ENCODE measurements at places on chromosomes 1 and 21.

DNA sequence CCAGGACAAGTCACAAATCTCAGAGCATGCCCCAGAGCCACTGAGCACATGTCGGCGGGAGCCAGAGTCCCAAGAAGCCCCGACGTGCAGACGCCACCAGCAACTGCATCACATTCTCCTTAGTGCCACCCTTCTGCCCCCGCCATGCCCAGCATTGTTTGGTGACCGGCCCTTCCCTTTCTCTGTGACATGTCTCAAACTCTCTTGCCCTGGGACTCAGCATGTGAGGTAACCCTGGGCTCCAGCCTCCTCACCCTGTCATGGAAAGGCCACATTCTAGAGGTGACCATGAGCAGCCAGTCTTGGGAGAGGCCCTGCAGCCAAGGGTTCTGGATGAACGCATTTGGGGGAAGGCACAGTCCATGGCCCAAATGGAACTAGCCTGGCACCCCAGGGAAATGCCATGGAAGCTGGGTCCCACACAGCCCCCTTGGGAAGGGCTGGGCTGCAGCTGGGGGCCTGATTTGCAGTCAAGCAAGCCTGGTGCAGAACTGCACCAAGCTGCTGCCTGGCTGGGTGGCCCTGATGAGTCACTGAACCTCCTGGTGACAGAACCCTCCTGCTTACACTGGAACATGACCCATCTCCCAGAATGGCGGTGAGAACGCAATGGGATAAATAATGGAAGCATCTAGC is 94.4 kb downstream of the ITPKB start:
- DNase-seq = peak; percentile 36

- DNase-seq = no peak
Observed at GRCh38 chr1:188769936-188770335, 1707.7 kb downstream of the BRINP3 start.

- no peak for DNase-seq
Observed at GRCh38 chr1:177185209-177185608, 14.5 kb downstream of the BRINP2 start.

DNA sequence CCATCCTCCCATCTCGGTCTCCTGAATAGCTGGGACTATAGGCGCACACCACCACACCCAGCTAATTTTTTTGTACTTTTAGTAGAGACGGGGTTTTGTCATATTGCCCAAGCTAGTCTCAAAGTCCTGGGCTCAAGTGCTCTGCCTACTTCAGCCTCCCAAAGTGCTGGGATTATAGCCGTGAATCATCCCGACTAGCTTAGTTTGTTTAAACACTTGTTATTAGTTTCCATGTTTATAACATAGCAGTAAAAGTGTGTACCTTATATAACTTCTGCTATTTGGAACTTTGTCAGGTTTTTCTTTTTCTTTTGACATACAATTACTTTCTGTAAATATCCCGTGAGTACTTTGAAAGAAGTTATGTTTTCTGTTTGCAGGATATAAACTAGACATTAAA is 60.6 kb upstream of the C1orf21 start:
- DNase-seq = no peak
